Lower lobe of right lung (tissue), 2 donors: ENCODE measurements at places on chromosomes 7 and 10. TPM values are rescaled to one million over a fixed set of nuclear protein-coding genes. Genes with fewer than 3 reads are reported as not detected.

PIP gene
- total RNA-seq: 12.6 TPM

GRCh38 chr10:72278668-72279393 lies 5.1 kb downstream of the DDIT4 start:
- no peaks in the 10 kb centered on the region for H3K27me3 ChIP-seq
- no peak overlapping the region for H3K27ac ChIP-seq
- no peak for DNase-seq
- peaks cover 24% of the 10 kb centered on the region for H3K4me1 ChIP-seq

- no peaks in the 10 kb centered on the region for H3K36me3 ChIP-seq
- no peak overlapping the region for H3K4me3 ChIP-seq
- no peak overlapping the region for H3K27ac ChIP-seq
- H3K27me3 ChIP-seq: no peaks in the 10 kb centered on the region
These were observed 386.9 kb downstream of the HTR7 start for GRCh38 chr10:90470966-90471365.

- no peak for DNase-seq
- no peaks in the 10 kb centered on the region for H3K4me1 ChIP-seq
- no peak overlapping the region for H3K4me3 ChIP-seq
These were observed 33.5 kb upstream of the PDZD8 start for GRCh38 chr10:117408436-117409384.

TAS2R41 gene
- not detected for total RNA-seq

- H3K4me3 ChIP-seq: no peak overlapping the region
- peaks cover 38% of the 10 kb centered on the region for H3K36me3 ChIP-seq
- no peaks in the 10 kb centered on the region for H3K4me1 ChIP-seq
- no peaks in the 10 kb centered on the region for H3K27me3 ChIP-seq
- DNase-seq: no peak
- no peak overlapping the region for H3K27ac ChIP-seq
These were observed 13.8 kb downstream of the SUFU start for GRCh38 chr10:102517553-102517952.

GPNMB gene
- total RNA-seq: 452 TPM

FBXL13 gene
- total RNA-seq: 3.4 TPM

DNA sequence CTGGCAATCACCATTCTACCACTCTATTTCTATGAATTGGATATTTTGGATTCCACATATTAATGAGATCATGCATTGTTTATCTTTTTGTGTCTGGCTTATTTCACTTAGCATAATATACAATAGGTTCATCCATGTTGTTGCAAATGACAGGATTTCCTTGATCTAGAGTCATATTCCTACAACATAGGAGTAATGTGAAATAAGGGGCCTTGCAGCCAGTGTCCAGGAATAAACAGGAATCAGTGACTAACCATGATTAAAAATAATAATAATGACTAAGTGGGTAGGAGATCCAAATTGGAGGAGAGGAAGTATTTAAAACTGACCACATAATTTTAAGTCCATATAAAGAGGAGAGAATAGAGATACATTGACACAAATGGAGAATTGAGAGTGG lies 49.9 kb downstream of the SCIN start:
- no peak for DNase-seq
- no peak overlapping the region for H3K27ac ChIP-seq
- no peaks in the 10 kb centered on the region for H3K4me1 ChIP-seq
- no peaks in the 10 kb centered on the region for H3K36me3 ChIP-seq
- H3K27me3 ChIP-seq: no peaks in the 10 kb centered on the region

- no peaks in the 10 kb centered on the region for H3K36me3 ChIP-seq
- no peak overlapping the region for H3K4me3 ChIP-seq
- no peaks in the 10 kb centered on the region for H3K4me1 ChIP-seq
- H3K27me3 ChIP-seq: no peaks in the 10 kb centered on the region
These were observed 58.5 kb upstream of the SMIM30 start for GRCh38 chr7:113176836-113177235.

GRCh38 chr7:140696024-140696679 lies 356 bp upstream of the NDUFB2 start:
- H3K27me3 ChIP-seq: no peaks in the 10 kb centered on the region
- peaks cover 18% of the 10 kb centered on the region for H3K36me3 ChIP-seq
- H3K27ac ChIP-seq: peak overlapping the region; percentile 89

GDF2 gene
- total RNA-seq: not detected

GRCh38 chr10:114376523-114376922 lies 27.8 kb downstream of the AFAP1L2 start:
- no peaks in the 10 kb centered on the region for H3K4me1 ChIP-seq
- no peaks in the 10 kb centered on the region for H3K27me3 ChIP-seq
- H3K4me3 ChIP-seq: no peak overlapping the region
- no peak for DNase-seq

DNA sequence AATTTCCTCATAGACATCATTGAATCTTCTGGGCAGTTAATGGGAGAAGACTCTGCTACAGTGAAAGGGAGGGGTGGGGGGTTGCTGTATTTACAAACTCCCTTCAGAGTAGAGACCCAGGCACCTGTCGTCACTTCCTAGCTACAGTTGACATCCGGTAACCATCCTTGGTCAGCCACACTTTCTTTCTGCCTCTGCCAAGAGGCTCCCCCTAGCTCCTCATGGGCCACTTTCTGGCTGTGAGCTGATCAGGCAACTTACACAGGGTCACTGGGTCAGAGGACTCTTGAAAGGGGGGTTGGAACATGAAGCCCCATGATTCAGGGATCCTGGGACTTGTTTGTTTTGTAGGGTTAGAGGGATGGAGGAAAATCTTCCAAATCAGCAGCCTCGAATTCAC lies 1.2 kb downstream of the TECPR1 start:
- H3K27ac ChIP-seq: peak overlapping the region; percentile 89
- H3K4me1 ChIP-seq: peaks cover 68% of the 10 kb centered on the region
- no peaks in the 10 kb centered on the region for H3K27me3 ChIP-seq
- H3K4me3 ChIP-seq: peak overlapping the region; percentile 91
- no peak for DNase-seq

DNA sequence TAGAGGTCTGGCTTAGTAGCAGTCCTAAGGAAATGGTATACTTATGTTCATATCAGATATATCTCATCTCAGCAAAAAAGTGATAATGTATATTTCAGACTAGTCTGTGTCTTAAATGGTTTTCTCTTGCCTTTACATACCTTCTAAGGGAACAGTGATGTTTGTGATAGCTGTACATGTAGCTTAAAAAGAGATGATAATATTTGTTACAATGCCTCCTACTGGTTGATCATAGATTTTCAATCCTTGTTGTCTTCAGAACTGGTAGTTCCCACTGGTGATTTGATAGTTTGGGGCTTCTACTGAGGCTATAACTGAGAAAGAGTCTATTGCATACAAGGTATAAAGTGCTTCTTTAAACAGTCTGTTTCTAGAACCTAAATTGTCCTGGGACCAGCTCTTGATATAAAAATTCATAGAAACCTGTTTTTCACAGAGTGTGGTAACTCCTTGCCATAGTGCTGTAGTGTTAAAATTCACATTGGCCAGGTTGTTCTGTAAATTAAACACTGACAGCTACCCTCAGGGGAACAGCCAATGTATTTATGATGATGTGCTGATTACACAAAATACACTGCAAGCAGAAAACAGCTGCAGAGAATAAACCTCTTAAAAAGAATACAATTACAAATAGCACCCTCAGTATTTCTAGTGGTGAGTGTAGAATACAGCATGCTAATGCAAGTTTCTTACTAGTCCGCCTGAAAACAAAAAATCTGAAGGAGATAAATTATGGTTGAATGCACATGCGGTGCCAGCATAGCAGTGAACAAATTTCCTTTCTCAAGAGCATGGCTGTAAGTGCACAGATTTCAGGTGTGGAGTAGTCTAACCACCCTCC lies 90.3 kb downstream of the BTRC start:
- no peaks in the 10 kb centered on the region for H3K36me3 ChIP-seq
- no peak overlapping the region for H3K27ac ChIP-seq
- H3K27me3 ChIP-seq: no peaks in the 10 kb centered on the region
- H3K4me3 ChIP-seq: no peak overlapping the region

GRCh38 chr10:25142116-25142864 lies 32.5 kb upstream of the GPR158 start:
- no peak overlapping the region for H3K4me3 ChIP-seq
- no peaks in the 10 kb centered on the region for H3K36me3 ChIP-seq
- H3K27me3 ChIP-seq: no peaks in the 10 kb centered on the region
- no peaks in the 10 kb centered on the region for H3K4me1 ChIP-seq
- no peak overlapping the region for H3K27ac ChIP-seq

DNA sequence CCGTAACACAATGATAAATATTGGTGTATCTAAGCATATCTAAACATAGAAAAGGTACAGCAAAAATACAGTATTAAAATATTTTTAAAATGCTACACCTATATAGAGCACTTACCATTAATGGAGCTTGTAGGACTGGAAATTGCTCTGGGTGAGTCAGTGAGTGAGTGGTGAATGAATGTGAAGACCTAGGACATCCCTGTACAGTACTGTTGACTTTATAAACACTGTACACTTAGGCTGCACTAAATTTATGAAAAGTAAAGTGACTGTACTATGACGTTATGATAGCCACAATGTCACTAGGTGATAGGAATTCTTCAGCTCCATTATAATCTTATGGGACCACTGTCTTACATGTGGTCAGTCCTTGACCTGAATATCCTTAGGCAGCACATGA lies 147.0 kb downstream of the GLI3 start:
- no peaks in the 10 kb centered on the region for H3K27me3 ChIP-seq
- no peak overlapping the region for H3K4me3 ChIP-seq
- H3K36me3 ChIP-seq: no peaks in the 10 kb centered on the region
- peaks cover 25% of the 10 kb centered on the region for H3K4me1 ChIP-seq
- H3K27ac ChIP-seq: no peak overlapping the region

- no peaks in the 10 kb centered on the region for H3K27me3 ChIP-seq
- H3K36me3 ChIP-seq: no peaks in the 10 kb centered on the region
- DNase-seq: no peak
- H3K4me1 ChIP-seq: no peaks in the 10 kb centered on the region
- H3K27ac ChIP-seq: no peak overlapping the region
- H3K4me3 ChIP-seq: no peak overlapping the region
These were observed 86.5 kb downstream of the PLXNA4 start for GRCh38 chr7:132489776-132490237.

GFRA1 gene
- 9.8 TPM for total RNA-seq

DNA sequence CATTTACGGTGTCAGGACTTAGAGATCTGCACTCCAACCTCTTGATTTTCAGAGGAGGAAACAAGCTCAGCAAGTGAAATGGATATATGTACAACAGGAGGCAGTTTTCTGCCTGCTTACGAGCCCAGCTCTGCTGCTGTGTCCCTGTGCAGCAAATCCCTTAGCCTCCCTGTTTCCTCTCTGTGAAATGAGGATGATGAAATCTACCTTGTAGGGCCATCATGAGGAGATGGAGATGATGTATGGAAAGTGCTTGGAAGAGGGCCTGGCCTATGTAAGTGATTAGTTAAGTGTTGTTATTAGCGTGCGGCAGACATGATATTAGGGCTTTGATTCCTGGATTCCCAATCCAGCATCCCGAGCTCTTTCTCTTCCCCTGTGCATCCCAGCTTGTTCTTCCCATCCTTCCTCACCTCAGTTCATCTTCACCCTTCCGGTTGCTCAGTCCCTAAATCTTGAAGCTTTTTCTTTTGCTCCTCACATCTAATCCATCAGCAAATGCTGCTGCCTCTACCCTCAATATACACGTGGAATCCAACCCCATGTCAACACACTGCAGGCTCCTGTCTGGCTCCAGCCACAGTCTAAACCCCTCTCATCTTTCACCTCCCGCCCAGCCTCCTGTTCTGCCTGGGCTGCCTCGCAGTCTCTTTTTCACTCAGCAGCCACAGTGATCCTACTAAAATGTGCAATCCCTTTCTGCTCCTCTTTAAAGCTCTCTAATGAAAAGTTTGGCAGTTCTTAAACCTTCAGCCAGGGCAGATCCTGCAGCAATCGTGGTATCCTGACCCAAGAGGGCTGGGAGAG lies 113.8 kb downstream of the MARCHF5 start:
- no peaks in the 10 kb centered on the region for H3K4me1 ChIP-seq
- H3K36me3 ChIP-seq: no peaks in the 10 kb centered on the region
- H3K4me3 ChIP-seq: no peak overlapping the region
- DNase-seq: no peak
- H3K27me3 ChIP-seq: no peaks in the 10 kb centered on the region

DNA sequence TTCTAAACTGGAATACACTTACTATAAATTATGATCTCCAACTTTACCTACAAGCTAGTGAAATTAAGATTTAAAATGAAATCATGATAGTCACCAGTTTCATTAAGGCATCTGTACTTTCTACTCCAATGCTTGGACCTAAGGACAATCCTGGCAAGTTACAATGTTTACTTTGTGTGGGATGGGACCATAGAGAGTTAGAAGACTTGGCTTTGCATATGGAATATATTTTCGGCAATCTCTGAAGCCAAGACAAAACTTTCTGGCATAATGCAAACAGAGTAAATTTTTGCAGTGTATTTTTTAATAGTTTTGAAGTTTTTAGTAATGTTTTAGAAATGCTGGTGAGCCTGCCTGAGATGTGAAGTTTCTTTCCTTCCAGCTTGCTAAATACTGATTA lies 248.9 kb downstream of the ABCA13 start:
- H3K4me1 ChIP-seq: no peaks in the 10 kb centered on the region
- H3K4me3 ChIP-seq: no peak overlapping the region
- H3K27me3 ChIP-seq: no peaks in the 10 kb centered on the region
- no peaks in the 10 kb centered on the region for H3K36me3 ChIP-seq

DNA sequence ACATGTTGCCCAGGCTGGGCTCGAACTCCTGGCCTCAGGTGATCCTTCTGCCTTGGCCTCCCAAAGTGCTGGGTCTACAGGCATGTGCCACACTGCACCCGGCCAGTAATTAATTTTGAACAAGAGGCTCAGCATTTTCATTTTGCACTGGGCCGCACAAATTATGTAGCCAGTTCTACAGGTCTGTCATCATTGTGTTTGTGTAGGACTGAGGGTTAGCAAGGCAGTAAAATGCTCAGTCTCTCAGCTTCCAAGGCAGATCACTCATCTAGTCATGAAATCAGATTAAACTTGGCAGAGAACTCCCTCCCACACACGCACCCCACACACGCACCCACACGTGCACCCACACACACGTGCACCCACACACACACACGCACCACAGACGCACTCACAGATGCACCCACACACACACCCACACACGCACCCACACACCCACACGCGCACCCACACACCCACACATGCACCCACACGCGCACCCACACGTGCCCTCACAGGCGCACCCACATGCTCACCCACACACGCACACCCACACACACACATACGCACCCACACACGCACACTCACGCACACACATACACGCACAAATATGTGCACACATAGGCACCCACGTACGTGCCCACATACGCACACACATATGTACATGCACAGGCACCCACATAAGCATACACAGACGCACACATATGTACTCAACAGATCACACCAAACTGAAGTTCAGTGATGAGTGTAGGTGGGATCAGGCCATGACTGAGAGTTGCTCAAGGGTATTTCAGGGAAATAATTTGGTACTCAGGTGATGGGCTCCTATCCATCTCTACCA lies 27.8 kb upstream of the PROSER2 start:
- H3K36me3 ChIP-seq: no peaks in the 10 kb centered on the region
- no peak overlapping the region for H3K4me3 ChIP-seq
- H3K4me1 ChIP-seq: no peaks in the 10 kb centered on the region
- H3K27me3 ChIP-seq: no peaks in the 10 kb centered on the region
- no peak overlapping the region for H3K27ac ChIP-seq

OR13A1 gene
- total RNA-seq: not detected

GRCh38 chr7:390761-391410 lies 100.9 kb downstream of the FOXL3 start:
- no peaks in the 10 kb centered on the region for H3K4me1 ChIP-seq
- no peak overlapping the region for H3K27ac ChIP-seq
- no peaks in the 10 kb centered on the region for H3K36me3 ChIP-seq
- H3K27me3 ChIP-seq: no peaks in the 10 kb centered on the region

- H3K27ac ChIP-seq: no peak overlapping the region
- H3K4me1 ChIP-seq: no peaks in the 10 kb centered on the region
- H3K36me3 ChIP-seq: no peaks in the 10 kb centered on the region
- peaks cover 4% of the 10 kb centered on the region for H3K27me3 ChIP-seq
- DNase-seq: no peak
- no peak overlapping the region for H3K4me3 ChIP-seq
These were observed 235.5 kb downstream of the CCSER2 start for GRCh38 chr10:84563868-84564267.
